IMR-90 (cell line): ENCODE measurements at places on chromosomes 7 and 10.

DNA sequence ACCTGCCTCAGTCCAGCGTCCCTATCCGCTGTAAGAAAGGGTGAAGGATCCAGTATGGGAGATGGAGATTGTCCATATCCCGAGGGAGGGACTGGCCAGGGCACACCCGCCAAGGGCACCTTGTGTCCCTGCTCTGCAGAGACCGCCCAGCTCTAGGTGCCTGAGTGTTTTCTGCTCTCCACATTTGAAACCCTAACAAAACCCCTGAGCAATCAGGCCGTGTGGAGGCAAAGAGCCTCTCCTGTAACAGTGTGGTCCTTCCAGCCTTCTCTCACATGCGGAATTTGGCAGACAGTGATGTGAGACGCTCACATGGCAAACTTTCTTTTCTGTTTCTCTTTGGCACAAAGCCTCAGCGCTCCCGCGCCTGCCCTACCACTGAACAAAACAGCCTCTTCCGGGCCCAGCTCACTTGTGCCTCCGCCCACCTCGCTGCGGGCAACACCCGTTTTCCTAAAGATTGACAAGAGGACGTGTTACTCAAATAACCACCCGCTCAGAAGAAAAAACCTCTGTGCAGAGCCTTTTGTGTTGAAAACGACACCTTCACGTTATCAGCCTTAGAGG is 514.8 kb downstream of the DNAJB6 start:
- no peak for DNase-seq

DNA sequence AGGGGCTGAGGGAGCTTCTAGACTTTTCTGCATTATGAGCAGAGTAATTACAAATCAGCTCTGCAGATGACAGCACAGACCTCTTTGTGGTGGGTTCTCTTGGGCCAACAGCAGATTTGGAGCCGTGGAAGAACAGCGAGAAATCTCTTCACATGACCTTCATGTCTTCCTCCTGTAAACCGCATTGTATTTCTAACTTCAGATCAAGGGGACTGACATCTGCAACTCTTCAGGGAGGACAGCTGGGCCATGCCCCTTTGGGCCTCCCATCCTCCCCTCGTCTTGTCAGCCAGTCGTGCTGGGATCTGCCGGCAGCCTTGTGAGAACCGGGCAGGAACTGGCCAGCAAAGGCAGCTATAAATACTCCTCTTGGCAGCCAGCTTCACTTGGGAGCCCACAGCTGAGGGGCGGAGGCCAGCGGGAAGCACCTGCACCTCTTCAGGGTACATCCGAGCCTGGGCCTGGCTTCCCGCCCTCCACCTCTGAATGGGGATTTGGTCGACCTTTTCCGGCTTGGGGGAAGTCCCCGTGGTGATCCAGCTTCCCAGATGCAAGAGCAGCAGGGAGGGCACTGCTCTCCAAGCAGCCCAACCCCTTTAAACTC is 54.7 kb downstream of the STEAP1B start:
- DNase-seq, result peak; percentile 8

DNA sequence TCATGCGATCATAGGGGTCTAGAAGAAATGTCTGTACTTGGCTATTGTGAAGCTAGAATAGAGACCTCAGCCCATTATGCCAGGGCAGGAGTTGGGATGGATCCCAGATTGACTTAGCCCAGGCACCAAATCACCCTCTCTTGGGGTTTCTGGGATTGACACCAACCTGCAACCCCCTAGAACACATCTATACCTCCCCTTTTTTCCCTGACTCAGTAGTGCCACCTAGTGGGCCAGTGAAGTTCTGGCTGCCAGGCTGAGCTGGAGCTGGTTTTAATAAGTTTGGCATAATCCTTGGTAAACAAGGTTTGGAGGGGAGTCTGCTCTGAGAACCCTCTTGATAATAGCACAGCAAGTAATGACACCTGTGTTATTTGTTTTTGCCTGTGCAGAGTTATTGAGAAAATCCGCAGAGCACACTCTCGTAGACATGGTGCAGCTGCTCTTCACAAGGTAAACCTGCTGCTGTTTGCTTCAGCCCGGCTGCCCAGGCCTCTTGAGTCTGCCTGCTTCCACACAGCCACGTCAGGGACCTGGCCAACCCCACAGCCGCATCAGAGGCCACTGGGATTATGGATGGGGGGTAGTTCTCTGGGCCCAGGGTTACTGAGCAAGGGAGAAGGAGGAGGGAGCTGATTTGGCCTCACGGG is 43.3 kb upstream of the NFKB2 start:
- DNase-seq, result peak; percentile 54

GRCh38 chr10:44925224-44925623 is 14.1 kb downstream of the TMEM72 start:
- DNase-seq, result peak; percentile 6

GRCh38 chr7:123143252-123144006 is 56.3 kb downstream of the SLC13A1 start:
- no peak for DNase-seq

DNA sequence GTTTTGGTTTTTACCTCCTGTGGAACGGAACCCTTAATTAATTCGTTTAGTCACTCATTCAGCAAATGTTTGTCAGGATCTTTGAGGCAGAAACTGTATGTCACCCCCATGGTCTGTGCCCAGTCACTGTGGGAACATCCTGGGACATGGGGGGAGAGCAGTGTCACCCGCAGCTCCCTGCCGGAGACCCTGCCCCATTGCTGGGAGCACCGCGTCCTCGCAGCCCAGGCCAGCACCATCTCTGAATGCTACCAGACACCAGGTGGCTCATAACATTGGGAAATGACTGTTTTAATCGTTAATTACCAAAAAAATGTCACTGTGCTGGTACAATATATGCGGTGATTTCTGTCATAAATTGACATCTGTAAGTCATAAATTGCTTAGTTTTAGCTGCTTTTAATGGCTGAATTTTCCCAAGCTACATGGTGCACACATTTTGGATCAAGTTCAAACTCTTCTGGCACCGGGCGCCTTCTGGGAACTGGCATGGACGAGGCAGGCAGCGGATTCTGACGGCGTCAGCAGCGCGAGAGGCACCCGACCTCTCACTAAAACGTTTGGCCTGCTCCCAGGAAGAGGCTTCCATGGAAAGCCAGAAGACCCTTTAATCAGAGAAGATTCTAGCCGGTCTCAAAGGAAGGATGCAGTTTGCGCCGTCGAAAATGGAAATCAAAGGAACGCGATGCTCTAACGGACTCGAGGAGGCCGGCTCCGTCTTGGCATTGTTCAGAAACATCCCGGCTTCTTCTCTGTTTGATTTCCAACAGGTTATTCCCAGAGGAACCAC is 184.2 kb downstream of the ADARB2 start:
- no peak for DNase-seq

- no peak for DNase-seq
Measured at GRCh38 chr7:132423594-132424200, 152.6 kb downstream of the PLXNA4 start.

- no peak for DNase-seq
Measured at GRCh38 chr7:7119729-7120128, 62.6 kb upstream of the C1GALT1 start.

- DNase-seq, result no peak
Measured at GRCh38 chr10:56912043-56912442, 551.0 kb upstream of the ZWINT start.

GRCh38 chr7:19133886-19134285 is 11.3 kb downstream of the FERD3L start:
- DNase-seq, result peak; percentile 36

DNA sequence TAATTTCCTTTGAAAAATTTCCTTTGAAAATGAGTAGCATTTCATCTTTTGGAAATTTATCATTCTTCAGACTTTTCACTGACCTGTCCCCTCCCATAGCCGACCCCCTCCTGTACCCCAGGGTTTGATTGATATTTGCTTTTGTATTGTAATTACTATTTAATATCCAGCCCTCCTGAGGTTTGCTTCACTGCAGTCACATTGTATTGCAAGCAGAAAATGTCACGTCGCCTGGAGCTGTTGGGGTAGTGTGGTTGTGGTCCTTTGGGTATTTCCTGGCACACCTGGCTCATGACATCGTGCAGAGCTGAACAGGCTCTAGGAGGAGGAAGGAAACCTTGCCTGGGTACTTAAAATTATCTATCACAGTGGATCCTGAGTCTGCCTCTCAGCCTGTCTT is 116.1 kb downstream of the INSYN2A start:
- no peak for DNase-seq

GRCh38 chr10:90204956-90205314 is 503.5 kb downstream of the KIF20B start:
- no peak for DNase-seq

DNA sequence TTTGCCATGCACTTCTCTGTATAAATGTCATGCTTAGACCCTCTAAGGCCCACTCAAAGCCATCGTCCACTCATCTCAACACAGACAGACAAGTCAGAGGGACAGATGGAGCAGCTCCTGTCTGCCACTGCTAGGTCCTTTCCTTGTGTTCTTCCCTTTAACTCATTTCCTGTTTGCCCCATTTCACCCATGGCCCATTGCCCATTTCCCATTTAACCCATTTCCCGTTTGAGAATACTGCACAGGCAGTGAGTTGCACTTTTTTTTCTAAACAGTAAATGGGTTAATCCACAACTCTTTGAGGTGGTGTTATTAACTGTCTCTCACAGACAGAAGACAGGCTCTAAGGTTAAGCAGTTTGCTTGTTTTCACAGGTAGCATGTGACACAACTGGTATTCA is 179.3 kb downstream of the NPSR1 start:
- DNase-seq, result no peak

- no peak for DNase-seq
Measured at GRCh38 chr10:126839094-126839761, 66.0 kb upstream of the DOCK1 start.

- DNase-seq, result no peak
Measured at GRCh38 chr7:105003872-105004510, 10.0 kb upstream of the KMT2E start.

- peak; percentile 89 for DNase-seq
Measured at GRCh38 chr10:74145133-74145532, 5.5 kb downstream of the AP3M1 start.
